ENCODE measurements at places on chromosomes 16 and 17. TPM values are rescaled to one million over a fixed set of nuclear protein-coding genes. Genes with fewer than 3 reads are reported as not detected.

- DNase-seq, result no peak
These were observed 36.1 kb downstream of the SNX11 start for GRCh38 chr17:48143629-48144028.

DNA sequence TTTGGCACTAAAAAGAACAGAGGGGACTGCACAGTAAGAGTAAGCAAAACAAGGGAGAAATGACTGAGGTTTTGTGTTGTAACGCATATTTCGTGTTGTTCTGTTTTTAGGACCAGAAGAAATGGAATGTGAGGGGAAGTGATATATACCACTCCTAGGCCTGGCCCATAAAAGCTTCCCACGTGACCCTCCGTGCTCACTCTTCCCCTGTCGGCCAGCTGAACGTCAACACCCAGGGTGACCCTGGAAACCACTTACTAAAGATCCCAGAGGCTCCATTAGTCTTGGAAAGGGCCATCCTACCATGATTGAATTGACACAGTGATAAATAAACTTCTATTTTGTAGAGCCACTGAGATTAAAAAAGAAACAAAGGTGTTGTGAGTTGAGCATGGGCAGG, 79.8 kb downstream of the HELZ start:
- no peak for DNase-seq

- no peak for DNase-seq
These were observed 93.8 kb downstream of the GRIN2A start for GRCh38 chr16:10088380-10088793.

DNA sequence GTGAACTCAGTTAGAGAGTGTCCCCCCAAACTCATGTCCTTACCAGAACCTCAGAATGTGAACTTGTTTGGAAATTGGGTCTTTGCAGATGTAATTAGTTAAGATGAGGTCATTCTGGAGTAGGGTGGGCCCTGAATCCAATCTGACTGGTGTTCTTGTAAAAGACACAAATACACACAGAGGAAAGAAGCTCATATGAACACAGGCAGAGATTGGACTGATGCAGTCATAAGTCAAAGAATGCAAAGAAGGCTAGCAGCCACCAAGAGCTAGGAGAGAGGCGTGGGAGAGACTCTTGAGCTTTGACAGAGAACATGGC, 2.1 kb upstream of the NAGPA start:
- DNase-seq, result no peak

GRCh38 chr17:12580640-12581039, 85.0 kb upstream of the MYOCD start:
- DNase-seq, result no peak

DNA sequence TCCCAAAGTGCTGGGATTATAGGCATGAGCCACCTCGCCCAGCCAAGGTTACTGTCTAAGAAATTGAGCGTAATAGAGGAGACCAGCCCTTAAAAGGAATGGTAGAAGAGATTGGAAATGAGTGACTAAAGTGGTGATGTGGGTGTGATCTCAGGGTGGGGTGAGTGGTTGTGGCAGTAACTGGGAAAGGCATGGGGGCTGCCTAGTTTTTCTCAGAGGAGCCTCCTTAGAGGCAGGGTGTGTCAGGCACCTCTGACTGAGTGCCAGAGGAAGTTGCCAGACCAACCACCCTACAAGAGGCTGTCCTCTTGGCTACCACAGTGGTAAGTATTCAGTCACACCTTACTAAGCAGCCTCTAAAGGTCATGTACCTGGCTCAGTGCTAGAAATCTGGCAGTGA, 8.9 kb downstream of the DUS2 start:
- peak; percentile 69 for DNase-seq

GRCh38 chr17:74964988-74965622, 7.5 kb downstream of the HID1 start:
- DNase-seq, result no peak

DNA sequence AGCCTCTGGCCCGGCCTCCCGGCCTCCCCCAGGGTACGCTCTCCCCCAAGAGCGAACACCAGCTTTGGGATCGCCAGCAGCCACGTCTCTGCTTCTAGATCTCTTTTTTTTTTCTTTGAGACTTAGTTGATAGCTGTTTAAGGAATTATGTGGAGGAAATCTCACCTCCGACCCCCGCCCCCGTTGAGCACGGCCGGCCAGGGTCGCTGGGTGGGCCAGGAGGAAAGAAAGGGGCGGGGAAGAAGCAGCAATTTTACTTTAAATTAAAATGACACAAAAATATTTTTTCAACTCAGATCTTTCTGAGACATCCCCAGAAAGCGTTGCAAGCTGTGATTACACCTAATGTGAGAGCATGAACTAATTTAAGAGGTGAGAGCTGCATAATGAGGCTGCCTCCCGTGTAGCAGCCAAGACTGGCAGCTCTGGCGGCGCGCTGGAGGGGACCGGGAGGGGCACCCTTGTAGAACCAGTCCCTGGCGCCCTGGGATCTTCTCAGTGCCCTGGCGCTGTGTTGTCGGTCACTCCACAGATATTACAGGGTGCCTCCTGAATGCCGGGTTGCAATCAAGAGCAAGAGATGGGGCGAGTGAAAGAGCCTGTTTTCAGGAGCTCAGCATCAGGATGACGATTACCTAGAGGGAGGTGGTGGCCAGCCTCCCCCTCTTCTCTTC, 1.9 kb upstream of the CBLN1 start:
- no peak for DNase-seq

DNA sequence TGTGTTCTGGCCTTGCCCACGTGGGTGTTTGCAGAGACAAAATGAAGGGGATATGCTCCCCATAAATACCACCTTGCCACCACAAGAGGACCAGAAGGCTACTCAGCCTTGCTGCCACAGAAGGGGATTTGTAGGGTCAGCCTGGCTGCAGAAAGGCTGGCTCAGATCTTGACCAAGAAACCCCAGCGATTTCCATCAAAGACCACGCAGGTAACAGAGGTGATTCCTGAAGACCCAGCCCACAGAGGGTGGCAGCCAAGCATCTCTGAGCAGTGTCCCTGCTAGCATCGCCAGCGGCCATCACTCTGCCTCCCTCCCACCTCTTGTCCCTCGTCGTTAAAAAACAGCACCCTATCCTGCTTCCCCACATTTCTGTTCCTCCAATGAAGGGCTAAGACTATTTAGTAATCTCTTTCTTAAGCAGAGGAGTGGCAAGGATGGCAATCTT, 54.9 kb downstream of the BEAN1 start:
- no peak for DNase-seq

- DNase-seq, result no peak
These were observed 5.7 kb upstream of the B9D1 start for GRCh38 chr17:19368229-19368628.

DNA sequence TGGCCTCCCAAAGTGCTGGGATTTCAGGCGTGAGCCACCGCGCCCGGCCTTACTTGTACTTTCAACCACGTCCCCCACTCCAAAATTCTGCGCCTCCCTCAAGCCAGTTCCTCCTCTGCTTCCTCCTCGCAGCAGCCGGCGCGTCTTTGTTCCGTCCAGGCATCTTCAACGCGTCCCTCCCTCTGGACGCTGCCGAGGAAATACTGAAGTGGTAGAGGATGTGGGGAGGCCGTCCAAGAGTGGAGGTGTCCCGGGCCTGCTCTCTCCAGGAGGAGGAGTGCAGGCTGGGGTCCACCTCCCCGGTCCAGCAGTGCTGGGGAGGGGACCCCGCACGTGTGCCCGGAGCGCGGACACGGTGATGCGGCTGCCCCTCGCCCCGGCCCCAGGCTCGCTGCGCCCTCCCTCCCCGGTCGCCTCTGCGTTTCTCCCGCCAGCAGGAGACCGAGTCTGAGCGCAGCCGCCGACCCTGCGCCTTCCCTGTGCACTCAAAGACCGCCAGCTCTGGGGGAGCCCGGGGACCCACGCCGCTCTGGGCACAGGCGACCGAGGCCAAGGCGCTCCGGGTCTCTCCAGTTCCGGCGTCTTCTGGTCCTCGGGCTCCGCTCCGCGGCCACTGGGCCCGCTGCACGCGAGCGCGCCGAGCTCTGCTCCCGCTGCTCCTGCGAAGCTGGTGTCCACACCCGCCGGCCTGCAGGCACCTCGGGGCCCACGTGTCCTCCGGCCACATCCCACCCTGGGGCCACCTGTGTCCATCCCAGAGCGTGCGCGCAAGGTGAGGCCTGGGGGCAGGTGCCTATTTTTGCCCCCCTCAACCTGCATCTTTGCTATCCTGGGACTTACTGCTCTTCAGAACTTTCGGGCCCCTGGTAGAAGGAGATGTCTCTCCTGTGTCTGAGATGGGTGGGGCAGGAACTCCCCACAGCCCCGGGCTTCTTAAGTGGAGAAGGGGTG, 31.7 kb downstream of the OSBPL7 start:
- peak; percentile 36 for DNase-seq

DNA sequence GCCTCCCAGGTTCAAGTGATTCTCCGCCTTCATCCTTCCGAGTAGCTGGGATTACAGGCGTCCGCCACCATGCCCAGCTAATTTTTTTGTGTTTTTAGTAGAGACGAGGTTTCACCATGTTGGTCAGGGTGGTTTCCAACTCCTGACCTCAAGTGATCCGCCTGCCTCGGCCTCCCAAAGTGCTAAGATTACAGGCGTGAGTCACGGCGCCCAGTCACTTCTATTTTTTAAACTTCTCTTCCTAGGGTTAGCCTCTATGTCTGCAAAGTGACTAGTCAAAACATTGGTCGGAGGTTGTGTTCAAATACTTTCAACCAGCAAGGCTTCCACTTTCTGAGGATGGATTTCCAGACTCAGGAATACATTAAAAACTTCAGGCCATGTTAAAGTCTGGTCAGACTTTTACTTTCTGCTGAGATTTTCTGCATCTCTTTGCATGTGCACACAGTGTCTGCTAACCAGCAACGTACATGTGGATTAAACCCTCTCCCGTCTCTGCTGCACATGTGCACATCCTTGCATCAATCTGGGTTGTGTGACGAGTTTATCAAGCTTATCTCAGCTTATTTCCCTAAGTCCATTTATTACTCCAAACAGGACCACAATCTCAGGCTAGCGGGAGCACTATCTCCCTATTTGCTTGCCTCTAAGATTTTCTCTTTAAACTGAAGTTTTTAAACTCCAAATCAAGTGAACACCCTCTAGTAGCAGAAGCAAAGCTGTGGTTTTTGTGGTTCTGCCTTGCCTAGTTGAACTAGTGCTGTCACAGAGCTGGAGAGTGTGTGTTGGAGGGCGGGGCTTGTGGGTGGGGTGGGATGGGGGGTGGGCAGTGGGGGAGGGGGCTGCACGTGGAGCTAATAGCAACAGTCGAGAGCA, 525.2 kb upstream of the GOT2 start:
- DNase-seq, result no peak

DNA sequence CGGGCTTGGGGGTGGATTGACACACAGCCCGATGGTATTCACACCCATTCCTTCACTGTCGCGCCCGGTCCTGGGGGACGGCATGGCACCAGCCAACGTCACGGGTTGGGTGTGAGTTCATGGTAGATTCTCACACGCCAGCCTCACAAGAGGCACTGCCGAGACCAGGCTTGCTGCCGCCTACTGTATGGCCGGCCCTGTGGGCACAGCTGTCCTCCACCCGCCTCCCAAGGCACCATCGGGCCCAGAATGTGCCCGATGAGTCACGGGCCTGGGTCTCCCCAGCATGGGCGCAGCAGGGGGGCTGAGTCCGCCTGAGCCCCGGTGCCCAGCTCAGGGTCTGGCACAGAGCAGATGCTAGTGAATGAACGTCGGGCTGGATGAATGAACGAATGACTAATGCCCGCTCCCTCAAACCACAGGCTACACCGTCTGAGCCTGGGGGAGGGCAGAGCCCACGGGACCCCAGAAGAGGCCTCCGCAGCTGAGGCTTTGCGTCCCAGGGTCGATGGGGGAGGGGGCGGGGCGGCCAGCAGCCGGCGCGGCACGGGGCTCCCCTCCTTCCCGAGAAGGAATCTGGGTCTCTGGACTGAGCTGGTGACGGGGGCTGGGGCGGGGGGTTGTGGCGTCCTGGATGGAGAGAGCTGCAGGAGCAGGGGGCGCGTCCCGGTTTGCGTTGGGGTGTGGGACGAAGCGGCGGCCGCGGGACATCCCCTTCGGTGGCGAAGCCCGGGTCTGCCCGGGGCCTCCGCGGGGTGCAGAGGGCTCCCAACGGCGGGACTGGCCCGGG, 829 bp downstream of the PITPNM3 start:
- peak; percentile 79 for DNase-seq

GRCh38 chr16:4511441-4512082, 27.0 kb downstream of the CDIP1 start:
- DNase-seq, result peak; percentile 32

DNA sequence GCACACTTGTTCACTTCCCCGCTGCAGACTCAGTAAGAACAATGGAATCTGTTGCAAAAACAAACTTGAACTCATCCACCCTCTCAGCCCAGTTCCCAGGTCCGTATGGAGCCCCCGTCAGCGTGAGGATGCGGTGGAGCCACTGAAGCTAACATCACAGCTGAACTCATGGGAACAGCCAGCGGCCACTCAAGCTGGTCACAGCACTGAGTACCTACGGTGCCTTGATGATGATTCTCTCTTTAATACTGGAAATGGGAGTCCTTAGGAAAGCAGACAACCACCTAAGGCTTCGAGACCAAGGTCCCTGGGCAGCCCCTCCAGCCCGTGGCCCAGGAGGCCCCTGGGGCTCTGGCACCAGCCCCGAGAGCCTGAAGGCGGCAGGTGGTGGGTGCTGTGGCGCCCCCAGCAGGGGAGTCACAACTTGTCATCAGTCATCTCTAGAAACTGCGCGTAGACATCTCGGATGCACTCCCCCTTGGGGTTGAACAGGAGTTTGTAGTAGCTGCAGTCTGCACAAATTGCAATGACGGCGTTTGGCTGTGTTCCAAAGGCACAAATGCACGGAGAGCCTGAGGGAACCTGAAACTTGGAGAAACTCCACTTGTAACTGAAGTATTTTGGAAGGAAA, 31.0 kb upstream of the RHOT1 start:
- peak; percentile 68 for DNase-seq

RASD1 gene
- total RNA-seq, result 0.21 TPM

CDIP1 gene
- 6.0 TPM for total RNA-seq

GDPD3 gene
- total RNA-seq, result 1.5 TPM

PRAC1 gene
- not detected for total RNA-seq

PHOSPHO1 gene
- not detected for total RNA-seq

TMEM220 gene
- 0.96 TPM for total RNA-seq

NHLRC4 gene
- not detected for total RNA-seq

TRPV3 gene
- total RNA-seq, result 4.4 TPM

OMG gene
- 0.16 TPM for total RNA-seq

RSL1D1 gene
- 302 TPM for total RNA-seq

TMEM238L gene
- not detected for total RNA-seq

CEP295NL gene
- total RNA-seq, result 0.86 TPM

PIPOX gene
- total RNA-seq, result not detected

CBX2 gene
- total RNA-seq, result 3.9 TPM

BCL6B gene
- not detected for total RNA-seq

All from MCF 10A (cell line).